ENCODE measurements at places on chromosomes 11 and 22.

DNA sequence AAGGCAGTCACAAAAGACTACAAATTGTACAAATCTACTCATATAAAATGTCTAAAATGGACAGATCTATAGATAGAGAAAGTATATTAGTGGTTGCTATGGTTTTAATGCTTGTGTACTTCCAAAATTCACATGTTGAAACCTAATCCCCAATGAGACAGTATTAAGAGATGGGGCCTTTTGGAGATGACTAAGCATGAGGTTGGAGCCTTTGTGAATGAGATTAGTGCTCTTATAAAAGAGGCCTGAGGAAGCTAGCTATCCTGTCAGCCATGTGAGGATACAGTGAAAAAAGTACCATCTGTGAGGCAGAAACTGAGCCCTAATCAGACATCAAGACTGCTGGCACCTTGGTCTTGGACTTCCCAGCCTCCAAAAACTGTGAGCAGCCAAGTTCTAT, 82.6 kb downstream of the CYP2R1 start:
- DNase-seq = no peak

- no peak for DNase-seq
Measured at GRCh38 chr22:40036126-40036525, 41.4 kb downstream of the FAM83F start.

- no peak for DNase-seq
Measured at GRCh38 chr11:7892840-7893254, 38.2 kb downstream of the OR10A6 start.

DNA sequence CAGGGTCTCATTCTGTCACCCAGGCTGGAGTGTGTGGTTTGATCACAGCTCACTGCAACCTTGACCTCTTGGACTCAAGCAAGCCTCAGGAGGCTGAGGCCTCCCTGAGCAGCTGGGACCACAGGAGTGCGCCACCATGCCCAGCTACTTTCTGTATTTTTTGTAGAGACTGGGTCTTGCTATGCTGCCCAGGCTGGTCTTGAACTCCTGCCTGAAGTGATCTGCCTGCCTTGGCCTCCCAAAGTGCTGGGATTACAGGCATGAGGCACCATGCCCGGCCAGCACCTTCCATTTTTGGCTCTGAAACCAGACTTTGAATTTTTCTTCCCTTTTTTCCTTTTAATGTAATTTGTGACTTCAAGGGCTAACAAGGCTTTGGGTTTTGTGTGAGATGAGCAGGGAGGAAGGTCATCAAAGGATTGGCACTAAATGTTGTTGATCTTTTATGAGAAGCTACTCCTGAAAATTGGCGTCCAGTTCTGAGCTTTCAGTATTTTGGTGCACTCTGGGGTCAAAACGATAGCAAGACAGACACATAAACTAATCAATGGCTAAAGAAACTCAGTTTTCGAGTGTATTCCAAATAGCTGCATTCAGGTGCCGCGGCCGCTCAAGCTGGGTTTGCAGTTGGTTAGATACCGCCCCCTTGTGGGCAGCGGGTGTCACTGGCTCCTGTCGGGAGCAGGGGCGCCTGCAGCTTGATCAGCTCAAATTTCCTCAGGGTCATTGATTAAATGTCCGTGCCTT, 51.9 kb upstream of the CLMP start:
- DNase-seq = peak; percentile 69

DNA sequence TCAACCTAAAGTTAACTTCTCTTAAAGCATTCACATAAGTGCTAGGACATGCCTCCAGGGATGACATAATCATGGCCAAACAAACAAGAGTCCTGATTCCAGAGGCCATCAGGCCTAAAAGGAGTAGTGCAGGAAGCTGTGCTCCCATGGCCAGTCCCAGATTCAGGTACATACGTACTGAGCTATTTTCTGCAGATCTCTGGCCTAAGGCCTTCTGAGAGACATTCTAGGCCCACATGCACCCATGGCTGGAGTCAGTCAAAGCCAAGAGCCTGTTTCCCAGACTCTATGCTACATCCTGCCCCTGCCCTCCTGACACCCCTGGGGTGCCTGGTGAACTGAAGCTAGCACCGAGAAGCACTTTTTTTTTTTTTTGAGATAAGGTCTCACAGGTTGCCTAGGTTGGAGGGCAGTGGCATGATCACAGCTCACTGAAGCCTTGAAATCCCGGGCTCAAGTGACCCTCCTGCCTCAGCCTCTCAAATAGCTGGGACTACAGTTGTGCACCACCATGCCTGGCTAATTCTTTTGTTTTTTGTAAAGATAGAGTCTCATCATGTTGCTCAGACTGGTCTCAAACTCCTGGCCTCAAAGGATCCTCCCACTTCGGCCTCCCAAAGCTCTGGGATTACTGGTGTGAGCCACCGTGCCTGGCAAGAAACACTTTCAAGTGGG, 553 bp downstream of the CD3D start:
- no peak for DNase-seq

- DNase-seq = no peak
Measured at GRCh38 chr11:85828640-85828978, 17.7 kb upstream of the SYTL2 start.

DNA sequence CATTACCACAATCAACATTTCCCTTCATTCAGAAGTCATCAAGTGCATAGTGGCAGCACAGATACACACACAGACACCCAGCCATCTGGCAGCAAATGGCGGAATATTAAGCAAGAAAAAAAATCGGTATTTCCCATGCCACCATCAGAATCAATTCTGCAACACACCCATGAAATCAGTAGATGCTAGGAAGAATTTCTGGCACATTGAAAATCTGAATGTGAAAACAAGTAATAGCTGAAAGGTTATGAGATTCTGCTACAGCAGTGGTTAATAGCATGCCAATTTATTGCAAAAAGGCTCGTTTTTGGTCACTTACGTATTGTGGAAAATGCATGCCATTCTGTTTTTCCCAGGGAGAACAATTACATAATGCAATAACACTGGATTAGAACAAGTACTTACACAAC, 91.1 kb downstream of the PICALM start:
- DNase-seq = no peak

- DNase-seq = no peak
Measured at GRCh38 chr11:119599864-119600541, 129.0 kb downstream of the NECTIN1 start.

- no peak for DNase-seq
Measured at GRCh38 chr11:62600367-62601121, 1.1 kb downstream of the MTA2 start.

- DNase-seq = no peak
Measured at GRCh38 chr11:115716601-115717529, 212.7 kb upstream of the CADM1 start.

DNA sequence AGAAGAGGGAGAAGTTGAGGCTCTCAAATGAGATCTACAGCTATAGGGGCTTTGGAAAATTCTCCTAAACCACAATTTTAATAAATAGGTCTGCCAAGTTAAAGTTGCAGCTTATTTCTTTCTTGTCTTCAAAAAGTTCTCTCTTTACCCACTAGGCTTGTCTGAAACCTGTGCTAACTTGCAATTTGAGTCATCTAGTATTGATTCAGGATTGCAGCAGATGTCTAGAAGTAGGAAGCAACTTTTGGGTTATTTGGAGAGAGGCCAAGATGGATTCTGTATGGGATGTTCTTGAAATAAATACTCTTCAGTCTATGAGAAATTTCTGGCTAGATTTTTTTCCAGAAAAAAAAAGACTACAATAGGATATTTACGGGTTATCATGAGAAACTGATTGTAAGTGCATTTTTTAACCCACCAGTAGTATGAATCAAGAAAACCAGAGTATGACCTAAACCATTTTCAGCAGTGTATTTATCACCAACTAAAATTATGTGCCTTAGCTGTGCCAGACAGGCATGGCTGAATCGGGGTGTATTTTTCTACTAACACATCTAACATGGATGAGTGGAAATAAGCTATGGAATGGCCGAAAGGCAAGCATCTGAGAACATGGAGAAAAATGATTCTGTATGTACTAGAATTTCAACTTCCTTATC, 4.9 kb upstream of the RAB38 start:
- no peak for DNase-seq

DNA sequence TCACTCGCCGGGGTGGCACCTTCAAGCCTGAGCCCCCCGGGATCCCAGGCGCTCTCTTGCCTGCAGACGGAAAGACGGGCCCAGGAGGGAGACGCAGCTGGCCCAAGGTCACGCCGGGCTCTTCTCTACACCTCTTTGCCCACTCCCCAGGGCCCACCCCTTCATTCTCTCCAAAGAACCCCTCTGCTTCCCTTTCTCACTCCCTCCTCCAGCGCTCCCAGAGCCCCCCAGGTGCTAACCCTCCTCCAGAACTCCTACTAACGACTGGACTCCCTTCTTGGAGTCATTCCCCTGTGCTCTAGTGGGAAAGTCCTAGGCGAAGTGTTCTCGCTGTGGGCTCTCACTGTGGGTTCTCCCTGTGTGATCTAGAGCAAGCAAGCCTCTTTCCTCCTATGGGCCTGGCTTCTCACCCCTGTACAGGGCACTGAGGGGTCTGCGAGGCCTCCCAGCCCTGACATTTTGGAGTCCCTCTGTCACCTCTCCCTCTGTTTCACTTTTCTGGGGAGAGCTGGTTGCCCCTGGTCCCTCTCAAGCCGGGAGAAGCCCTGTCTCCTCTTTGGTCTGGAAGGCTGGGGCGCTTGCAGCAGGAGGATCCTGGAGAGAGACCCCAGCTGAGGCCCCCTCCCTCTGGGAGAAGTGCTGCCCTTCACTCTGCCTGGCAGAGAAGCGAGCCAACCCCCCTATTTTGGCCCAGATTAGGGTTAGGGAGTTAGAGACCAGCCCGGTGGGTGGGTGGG, 858 bp downstream of the OAF start:
- no peak for DNase-seq

DNA sequence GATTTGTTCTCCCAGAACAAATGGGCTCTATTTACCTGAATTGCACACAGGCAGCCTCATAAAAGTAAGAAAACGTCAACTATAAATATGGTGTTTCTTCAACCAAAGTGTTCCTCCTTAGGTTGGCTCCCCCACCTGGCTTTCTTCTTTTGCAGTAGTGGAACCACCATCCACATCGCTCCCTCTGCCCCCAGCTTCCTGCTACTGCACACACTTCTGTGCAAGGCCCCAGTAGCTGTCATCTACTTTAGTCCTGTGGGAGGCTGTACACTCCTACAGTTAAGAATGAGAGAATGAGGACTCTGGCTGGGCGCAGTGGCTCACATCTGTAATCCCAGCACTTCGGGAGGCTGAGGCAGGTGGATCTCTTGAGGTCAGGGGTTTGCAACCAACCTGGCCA, 89.5 kb downstream of the BMAL1 start:
- no peak for DNase-seq

DNA sequence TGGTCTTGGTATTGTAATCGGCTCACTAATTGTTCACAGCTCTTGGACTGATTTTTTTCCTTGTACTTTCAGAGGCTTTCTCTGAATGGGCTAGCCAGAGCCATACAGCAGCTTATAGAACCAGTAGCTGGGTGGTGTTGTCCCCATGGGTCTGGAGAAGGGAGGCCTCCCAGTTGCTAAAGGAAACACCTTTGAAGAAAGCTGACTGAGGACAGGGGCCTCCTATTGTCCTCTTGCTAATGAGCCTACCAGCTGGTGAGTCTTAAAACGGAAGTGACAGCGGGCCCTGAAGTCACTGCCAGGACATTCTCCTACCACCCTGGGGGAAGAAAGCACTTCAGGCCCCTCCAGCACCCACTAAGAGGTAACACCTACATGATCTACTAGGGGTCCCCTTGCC, 9.9 kb downstream of the FADS3 start:
- DNase-seq = no peak

- no peak for DNase-seq
Measured at GRCh38 chr11:26583550-26583949, 11.5 kb upstream of the MUC15 start.

DNA sequence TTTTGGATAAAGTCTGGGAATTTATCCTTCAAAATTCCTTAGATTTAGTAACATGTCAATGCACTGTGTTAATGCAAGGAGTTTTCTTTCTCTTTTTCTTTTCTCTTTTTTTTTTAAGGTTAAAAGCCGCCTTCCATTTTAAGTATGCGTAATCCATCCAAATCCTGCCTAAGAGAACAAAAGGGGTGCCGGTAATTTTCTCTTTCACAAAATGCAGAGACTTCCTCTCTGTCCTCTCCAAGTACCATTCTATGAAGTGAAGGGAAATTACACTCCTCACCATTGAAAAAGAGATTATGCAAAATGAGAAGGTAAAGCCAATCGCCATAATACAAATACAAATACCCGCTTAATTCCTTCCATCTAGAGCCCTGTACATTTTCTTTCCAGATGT, 273.8 kb downstream of the BLID start:
- no peak for DNase-seq

DNA sequence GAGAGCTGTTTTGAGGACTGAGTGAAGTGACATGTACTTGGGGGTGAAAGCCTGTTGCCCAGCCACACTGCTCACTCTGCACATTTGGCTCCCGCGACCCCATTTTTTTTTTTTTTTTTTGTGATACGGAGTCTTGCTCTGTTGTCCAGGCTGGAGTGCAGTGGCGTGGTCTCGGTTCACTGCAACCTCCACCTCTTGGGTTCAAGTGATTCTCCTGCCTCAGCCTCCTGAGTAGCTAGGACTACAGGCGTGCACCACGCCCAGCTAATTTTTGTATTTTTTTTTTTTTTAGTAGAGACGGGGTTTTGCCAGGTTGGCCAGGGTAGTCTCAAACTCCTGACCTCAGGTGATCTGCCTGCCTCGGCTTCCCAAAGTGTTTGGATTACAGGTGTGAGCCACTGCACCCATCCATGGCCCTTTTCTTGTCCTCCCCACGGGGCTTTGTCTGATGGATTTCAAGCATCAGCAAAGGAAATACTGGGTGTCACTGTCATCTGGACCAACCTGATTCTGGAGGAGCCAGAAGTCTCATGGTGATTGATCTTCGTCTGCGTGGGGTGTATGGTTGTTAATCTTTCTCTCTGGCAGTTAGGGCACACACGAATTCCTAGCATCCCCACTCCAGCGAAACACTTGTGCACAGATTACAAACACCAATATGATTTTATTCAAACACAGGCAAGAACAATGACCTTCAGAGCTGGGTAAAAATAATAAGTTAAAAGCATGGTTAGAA, 3.4 kb upstream of the UCP3 start:
- DNase-seq = no peak

- no peak for DNase-seq
Measured at GRCh38 chr11:66665369-66665768, 12.3 kb downstream of the RBM4B start.

DNA sequence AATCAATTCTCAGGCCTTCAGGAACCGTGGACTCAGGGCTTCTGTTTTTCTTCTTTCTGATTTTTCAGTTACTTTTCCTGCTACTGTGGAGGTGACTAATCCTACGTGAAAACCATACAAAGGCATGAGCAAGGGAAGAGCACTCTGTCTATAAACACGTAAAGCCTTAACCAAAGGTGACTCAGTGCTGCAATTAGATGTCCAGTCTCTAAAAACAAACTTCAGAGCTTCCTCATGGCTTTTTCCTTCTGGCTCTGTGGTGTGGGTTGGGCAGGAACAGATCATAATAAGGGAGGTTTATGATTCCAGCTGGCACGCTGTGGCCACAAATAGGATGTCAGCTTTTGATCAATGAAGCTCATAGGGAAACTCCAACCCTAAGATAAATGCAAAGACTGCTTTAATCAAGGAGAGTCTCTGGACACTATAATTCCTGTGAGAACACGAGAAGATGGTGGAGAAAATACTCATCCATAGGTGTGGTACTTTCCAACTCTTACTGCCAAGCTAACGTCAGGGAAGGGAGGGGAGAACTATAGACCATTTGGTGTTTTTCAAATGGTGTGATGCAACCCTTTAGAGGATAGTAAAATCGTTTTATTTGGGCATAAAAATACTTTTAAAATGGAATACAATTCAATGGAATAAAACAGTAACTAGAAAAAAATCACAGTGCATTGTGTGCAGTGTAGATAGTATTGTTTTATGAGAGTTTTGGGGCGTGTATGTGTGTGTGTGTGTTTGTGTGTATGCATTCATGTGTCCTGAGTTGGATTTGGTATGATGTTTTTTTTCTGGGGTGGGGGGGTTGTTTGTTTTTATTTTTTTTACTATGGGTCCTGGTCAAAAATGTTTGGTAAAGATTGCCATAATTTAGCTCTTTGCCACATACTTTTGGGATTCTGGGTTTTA, at the start of gene NXPE2:
Gene NXPE2, plus strand, starts transcription at position 403 of the 912 bp plus-strand sequence. Its CDS starts 49 bp downstream, at position 452.
- DNase-seq = no peak
